EL (cell line): ENCODE measurements at places on chromosomes 6 and 20.

DNA sequence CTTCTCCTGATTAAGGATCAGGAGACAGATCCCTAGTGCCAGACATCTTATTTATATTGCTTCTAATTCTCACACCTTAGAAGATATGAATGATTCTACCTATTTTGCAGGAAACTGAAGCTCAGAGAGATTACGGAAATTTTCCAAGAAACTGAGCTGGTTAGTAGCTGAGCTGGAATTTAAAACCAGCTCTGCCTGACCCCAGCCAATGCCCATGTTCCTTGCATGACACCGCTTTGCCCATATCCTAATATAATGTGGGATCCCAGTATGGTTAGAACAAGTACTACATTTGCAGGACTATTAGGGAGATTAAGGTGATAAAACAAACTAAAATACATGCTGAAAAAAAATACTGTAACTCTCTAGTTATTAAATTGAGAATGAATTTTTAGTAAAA lies 1.9 kb downstream of the TMEM30A start:
- peak; percentile 21 for DNase-seq

- DNase-seq: no peak
Measured at GRCh38 chr6:149884215-149884614, 13.7 kb downstream of the RAET1E start.

GRCh38 chr6:126718600-126719327 lies 378.8 kb downstream of the CENPW start:
- no peak for DNase-seq

DNA sequence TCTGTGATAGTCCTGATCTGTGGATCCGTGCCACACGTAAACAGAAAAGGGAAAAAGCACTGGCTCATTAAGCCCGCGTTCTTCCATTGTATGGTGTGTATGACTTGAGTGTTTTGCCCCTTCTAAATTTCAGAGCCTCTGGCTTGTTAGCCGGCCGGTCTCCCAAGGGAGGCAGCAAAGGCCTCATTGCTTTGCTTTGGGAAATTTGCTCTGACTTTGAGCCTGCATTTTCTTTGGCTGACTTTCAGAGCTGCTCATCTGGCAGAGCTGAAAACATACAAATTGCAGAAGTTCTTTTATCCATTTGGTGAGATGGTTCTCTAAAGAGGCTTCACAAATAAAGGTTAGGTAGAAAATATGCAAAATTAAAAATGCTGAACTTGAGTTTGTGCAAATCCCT lies 123.0 kb downstream of the UTRN start:
- DNase-seq: no peak

DNA sequence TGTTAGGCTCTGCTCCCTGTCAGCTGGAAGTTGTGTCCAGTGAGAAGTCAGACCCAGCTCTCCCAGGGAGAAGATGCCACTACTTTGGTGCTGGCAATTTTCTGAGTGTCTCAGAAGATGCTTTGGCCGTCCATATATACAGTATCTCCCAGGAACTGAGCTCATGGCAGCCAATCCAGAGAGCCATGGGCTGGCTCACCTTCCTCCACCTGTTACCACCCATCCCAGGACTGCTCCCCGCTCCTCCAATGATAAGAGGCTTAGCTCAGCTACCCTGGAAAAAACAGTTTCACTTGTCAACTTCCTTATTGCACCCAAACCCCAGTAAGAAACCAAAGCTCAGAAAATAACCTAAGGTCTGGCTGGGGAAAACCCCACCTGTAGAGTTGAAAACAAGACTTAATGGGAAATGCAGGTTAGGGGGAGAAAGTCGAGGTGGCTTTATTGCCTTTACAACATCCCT lies at the start of gene BNIP5:
TSS of gene BNIP5 (minus strand) at position 110 of the 463 bp plus-strand sequence. CDS start 6,198 bp downstream, outside the sequence.
- DNase-seq: no peak

DNA sequence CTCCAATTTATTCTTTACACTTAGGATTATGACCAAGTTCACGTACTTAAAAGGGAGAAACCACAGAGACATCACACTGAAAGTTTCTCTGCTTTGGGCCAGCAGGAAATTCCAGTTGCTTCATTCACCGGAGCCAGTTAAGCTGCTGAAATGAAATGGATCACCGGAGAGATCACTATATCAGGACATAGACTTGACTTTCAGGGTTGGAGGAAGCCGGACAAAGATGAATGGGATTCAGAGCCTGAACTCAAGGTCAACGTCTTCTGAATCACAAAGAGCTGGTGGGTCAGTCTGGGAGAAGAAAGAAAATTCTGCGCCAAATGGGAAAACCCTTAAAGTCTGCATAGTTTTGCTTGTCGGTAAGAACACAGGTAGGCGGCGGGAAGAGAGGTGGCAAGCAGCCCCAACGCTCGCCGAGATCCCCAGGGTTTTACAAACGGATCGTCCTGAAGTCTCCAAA lies 81.9 kb upstream of the CCDC28A start:
- peak; percentile 65 for DNase-seq

- DNase-seq: no peak
Measured at GRCh38 chr6:5667737-5668136, 339.0 kb downstream of the NRN1 start.

GRCh38 chr6:135830452-135830881 lies 21.0 kb upstream of the PDE7B start:
- peak; percentile 40 for DNase-seq

- DNase-seq: no peak
Measured at GRCh38 chr20:51763965-51764602, 4.1 kb downstream of the ATP9A start.

- no peak for DNase-seq
Measured at GRCh38 chr6:6545616-6546317, 42.8 kb upstream of the LY86 start.

DNA sequence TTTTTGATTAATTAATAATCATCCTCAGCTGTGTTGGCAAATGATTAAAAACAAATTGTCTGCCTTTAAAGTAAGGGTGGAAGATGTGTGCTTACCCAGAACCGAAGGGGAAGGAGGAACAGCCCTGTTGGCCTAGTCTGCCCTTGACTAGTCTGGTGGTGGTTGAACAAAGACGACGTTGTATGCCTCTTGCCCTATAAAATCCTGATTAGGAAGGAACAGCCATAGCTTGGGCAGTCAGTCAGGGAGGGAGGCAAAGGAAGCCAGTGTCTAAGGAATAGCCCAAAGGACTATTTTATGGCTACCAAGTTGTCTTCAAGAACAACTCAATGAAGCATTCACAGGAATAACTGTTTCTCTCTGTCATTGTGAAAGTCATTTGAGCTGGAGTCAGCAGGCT lies 70.7 kb downstream of the PRDM1 start:
- no peak for DNase-seq

DNA sequence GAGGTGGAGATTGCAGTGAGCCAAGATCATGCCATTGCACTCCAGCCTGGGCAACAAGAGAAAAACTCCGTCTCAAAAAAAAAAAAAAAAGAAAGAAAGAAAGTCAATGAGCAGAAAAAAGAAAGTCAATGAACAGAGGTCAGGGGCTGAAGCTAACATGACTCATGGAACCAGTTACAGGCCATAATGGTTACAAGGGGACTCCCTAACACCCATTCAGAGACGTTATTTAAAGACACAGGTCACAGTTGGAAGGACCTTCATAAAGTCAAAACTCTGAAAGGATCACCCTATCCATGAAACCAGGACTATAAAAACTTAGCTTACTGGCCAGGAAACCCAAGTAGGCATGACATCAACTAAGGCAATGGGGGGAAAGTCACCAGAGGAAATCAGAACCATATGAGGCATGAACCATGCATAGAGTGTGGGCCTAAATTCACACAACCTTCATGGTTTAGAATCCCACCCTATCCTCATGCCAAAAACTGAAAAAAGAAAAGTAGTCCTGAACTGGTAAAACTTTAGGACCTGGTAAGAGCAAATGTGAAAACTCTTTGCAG lies 18.2 kb downstream of the FBXL4 start:
- peak; percentile 3 for DNase-seq

GRCh38 chr6:154230910-154231595 lies 125.5 kb downstream of the IPCEF1 start:
- no peak for DNase-seq

GRCh38 chr6:5167501-5167900 lies 82.4 kb downstream of the PPP1R3G start:
- DNase-seq: peak; percentile 21

- DNase-seq: peak; percentile 27
Measured at GRCh38 chr6:137341681-137342195, 122.6 kb upstream of the IFNGR1 start.

GRCh38 chr6:32973144-32974015 lies 5.0 kb downstream of the BRD2 start:
- peak; percentile 48 for DNase-seq

GRCh38 chr6:56570413-56571359 lies 72.0 kb downstream of the DST start:
- peak; percentile 37 for DNase-seq

GRCh38 chr6:16511040-16511660 lies 250.1 kb downstream of the ATXN1 start:
- DNase-seq: peak; percentile 53

- peak; percentile 28 for DNase-seq
Measured at GRCh38 chr6:48568856-48569255, 457.9 kb upstream of the PTCHD4 start.

- no peak for DNase-seq
Measured at GRCh38 chr6:340991-341827, 48.9 kb downstream of the DUSP22 start.

GRCh38 chr6:90464507-90464906 lies 122.4 kb downstream of the MAP3K7 start:
- DNase-seq: no peak

DNA sequence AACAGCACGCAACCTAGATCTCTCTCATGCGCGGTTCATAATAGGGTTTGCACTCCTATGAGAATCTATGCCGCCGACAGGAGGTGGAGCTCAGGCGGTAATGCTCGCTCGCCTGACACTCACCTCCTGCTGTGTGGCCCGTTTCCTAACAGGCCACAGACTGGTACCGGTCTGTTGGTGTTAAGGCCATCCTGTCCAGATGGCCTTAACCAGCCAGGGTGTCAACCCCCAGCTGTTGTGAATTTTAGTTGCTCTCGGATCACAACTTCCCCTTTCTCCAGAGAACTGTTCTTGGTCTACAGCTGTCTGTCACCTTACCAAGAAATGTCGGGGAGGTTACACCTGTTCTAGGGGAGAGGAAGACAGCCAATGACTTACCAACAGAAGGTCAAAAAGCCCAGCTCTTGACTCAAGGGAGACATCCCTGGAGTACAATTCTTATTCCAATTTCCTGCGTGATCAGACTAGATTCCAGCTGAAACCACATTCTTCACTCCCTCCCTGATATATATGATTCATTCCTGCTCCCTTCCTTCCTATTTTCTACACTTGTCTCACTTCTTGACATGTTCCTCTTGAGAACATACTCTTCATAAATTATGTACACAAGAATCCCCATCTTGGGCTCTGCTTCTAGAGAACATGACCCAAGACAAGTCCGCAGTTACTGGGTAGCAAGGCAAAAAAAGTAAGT lies 23.1 kb upstream of the DNAAF9 start:
- no peak for DNase-seq

GRCh38 chr6:37665304-37665703 lies 32.4 kb downstream of the MDGA1 start:
- DNase-seq: no peak

- no peak for DNase-seq
Measured at GRCh38 chr20:16678779-16679178, 51.0 kb upstream of the SNRPB2 start.

DNA sequence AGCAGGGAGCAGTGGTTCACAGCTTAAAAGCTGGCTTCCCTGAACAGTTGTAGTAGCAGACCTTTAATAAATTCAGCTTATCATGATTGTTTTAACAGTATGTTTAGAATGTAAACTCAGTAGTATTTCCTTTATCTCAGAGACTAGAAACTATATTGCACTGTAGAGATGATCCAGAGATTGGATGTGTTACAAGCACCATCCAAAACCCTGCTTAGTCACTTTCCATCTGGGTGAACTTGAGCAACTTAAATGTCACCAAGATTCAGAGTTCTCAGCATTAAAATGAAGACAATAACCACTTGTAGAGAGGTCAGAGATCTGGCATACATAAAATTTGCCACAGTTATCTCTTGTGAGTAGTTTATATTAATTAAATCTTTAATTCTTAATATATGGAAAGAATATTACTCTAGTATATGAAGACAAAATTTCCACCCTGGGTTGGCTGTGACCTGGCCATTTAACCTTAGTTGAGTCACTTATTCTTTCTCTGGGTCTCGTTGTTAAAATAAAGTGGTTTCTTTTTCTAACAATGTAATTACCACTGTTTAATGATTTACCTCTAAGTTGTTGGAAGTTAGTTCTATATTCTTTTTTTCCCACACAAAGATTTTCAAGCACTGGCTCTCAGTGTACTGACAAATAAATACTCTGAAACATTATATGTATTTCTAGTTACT lies 239.2 kb upstream of the FKBP1C start:
- DNase-seq: no peak

DNA sequence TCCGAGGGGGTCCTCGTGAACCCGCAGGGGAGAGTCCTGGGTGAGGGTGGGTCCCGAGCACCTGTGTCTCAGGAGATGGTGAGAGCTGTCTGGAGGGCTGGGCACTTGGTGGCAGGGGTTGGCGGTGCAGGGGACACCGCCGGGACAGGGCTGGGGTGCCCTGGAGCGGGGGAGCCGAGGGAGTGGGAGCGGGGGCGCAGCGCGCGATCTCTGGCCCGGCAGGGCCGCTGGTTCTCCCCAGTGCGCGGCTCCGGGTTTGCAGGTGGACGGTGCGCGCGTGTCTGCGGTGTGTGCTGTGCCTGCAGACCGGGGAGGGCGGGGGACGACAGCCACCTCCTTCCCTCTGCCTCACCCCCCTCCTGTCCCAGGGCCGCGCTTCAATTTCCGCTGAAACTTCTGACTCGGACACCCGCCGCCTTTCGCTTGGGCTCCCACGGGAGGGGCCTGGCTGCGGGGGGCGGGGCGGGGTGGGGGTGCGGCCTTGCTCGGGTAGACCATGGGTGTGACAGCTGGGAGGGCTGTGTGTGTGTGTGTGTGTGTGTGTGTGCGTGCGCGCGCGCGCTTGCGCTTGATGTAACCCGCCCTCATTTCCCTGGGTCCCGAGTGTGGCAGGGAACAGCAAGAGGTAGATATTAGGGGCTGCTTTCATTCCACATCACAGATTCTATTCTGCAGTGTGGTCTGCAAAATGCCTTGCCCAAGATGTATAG lies 1.2 kb downstream of the TRIB3 start:
- DNase-seq: peak; percentile 83

GRCh38 chr20:18056174-18057100 lies 1.3 kb downstream of the OVOL2 start:
- no peak for DNase-seq

- no peak for DNase-seq
Measured at GRCh38 chr20:50715694-50716093, 15.7 kb upstream of the PARD6B start.

GRCh38 chr20:12699374-12700228 lies 309.2 kb upstream of the SPTLC3 start:
- DNase-seq: no peak

DNA sequence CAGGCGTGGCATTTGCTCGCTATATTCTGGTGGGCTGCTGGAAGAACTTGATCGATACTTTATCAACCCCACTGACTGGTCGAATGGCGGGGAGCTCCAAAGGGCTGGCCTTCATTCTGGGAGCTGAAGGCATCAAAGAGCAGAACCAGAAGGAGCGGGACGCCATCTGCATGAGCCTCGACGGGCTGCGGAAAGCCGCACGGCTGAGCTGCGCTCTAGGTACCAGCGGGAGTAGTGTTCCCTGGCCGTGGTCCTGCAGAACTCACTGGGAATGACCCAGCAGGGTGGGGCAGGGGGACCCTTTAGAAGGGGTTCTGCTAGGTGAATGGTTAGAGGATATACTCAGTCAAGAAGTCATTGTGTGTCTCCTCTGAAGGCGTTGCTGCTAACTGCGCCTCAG lies 68.4 kb upstream of the PBOV1 start:
- DNase-seq: no peak
